ENCODE measurements at places on chromosomes 1 and 21.

GRCh38 chr1:199482426-199482825 is 545.1 kb upstream of the NR5A2 start:
- DNase-seq: no peak

DNA sequence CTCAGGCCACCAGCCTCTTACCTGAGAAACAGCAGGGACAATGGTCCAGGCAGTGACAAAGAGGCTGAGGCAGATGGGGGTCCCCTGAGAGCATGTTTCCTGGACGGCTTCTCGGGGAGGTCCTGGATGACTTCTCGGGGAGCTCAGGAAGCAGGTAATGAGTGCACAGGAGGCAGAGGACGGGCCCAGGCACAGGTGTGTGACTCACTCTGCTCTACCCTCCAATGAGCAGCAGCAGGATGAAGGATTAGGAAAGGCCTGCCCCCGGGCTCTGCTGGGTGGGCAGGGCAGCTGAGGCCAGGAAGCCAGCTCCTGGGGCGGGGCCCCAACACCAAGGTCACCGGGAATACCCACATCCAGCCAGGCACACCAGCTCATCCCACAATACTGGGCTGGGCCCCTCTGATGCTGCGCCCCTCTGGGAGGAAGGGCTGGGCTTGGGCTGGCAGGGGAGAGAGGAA is 17.2 kb upstream of the PTAFR start:
- no peak for DNase-seq

- no peak for DNase-seq
These were observed 452.3 kb downstream of the OMA1 start for GRCh38 chr1:58094221-58094620.

DNA sequence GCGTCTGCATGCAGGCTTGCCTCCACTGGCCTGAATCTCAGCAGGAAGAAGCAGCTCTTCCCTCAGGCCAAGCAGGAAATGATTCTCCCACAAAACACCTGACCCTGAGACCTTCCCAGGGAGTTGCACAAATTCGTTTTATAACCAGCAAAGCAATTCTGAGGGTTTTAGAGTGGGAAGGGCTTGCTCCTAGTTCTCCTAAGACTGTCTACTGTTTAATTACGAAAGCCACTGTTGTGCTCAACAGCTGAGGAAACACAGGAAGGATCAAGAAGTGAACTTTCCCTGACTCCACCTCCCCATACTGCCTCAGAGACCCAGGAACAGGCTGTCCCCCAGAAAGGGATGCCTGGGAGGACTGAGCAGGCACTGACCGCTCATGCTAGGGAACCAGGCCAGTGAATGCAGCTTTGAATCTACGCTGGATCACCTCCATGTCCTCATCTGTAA is 37.0 kb upstream of the PUM1 start:
- DNase-seq: no peak

- no peak for DNase-seq
These were observed 3.7 kb downstream of the SLC45A3 start for GRCh38 chr1:205676597-205676996.

DNA sequence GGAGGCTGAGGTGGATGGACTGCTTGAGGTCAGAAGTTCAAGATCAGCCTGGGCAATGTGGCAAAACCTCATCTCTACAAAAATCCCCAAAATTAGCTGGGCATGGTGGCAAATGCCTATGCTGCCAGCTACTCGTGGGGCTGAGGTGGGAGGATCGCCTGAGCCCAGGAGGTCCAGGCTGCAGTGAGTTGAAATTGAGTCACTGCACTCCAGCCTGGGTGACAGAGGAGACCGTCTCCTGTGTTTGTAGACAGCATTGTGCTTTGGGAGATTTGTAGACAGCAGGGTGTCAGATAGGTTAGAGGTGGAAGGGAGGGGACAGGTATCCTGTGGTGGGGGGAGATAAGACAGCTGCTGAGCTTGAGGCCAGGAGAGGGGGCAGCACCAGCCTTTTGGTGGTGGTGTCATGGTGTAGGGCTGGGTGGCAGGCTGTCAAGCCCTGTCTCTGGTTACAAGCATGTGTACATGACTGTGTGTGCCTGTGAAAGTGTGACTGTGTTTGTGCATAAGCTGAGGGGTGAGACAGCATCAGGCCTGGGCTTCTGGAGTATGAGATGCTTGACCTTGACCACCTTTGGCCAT is 15.2 kb downstream of the PPFIA4 start:
- DNase-seq: no peak

DNA sequence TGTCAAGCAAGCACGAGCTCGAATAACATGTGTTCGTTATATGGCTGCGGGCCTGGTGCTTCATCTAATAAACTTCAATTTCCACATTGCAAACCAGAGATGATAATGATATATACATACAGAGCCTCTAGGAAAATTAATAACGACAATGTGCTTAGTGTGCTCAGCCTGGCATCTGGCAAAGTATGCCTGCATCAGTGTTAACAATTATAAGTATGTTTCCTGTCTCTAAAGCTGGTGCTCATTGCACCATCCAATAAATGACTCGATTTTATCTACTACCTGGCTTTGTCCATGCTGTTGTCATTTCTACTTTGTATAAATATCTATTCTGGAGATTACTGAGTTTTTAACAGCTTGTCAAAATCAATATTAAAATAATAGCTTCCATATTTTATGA is 1402.6 kb downstream of the MRPL39 start:
- no peak for DNase-seq

- DNase-seq: no peak
These were observed 625.2 kb downstream of the LMO4 start for GRCh38 chr1:87953732-87954344.

DNA sequence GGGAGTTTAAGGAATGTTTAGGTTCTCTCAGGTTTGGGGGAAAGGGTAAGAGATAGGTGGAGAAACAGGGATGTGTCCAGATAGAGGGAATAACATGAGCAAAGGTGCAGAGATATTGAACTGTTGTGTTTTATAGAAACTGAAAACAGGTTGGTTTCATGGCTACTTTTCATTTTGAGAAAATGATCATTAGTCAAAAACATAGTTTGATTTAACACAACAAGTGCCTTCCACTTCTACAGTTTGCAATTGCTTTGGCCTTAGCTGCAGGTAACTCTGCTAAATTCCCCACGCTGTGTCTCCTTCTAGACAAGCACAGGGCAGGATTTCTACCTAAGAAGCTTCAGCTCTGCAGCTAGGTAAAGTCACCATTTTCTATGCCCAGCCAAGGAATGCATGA is 124.9 kb downstream of the RGS2 start:
- no peak for DNase-seq

GRCh38 chr1:152640351-152640750 is 17.4 kb upstream of the LCE3A start:
- DNase-seq: no peak

DNA sequence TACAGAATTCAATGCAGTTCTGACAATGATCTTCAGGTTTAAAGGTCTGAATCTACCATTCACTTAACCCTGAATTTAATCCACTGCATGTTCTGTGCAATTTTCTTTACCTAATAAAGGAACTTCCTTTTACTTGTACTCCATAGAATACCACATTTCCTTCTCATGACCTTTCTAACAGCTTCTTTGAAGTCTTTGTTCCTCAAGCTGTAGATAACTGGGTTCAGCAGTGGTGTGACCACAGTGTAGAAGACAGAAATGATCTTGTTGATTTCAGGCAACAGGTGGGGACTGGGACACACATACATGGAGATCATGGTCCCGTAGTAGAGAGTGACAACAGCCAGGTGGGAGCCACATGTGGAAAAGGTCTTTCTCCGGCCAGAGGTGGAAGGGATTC is 878 bp downstream of the OR11L1 start:
- DNase-seq: no peak

- DNase-seq: no peak
These were observed 121.0 kb downstream of the TMEM53 start for GRCh38 chr1:44553127-44553758.

DNA sequence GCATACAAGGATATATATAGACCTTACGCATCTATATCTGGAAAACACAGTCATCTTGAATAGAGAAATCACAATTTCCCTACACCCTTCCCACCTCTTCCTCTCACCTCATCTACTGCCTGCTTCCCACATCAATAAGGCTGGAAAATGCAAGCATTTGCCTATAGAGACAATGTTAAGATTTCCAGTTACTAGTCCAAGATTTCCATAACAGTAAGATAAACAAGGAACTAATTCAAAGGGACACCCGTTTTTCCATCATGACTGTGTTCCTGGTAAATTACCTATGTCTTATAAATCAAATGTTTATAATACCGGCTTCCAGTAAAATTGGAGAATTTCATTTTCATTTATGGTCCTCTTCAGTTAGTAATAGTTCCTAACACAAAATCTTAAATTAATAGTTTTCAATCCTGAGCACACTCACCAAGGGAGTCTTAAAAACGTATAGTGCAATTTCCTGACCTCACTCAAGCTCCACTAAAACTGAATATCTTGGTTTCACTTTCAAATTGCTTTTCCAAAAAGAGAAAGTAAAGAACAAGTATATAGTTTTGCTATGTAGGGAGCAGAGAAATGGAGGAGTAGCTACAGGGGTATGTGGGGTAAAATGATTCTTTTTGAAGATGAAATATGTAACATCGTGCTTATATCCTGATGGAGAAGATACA is 398.7 kb downstream of the PLPP3 start:
- DNase-seq: no peak

DNA sequence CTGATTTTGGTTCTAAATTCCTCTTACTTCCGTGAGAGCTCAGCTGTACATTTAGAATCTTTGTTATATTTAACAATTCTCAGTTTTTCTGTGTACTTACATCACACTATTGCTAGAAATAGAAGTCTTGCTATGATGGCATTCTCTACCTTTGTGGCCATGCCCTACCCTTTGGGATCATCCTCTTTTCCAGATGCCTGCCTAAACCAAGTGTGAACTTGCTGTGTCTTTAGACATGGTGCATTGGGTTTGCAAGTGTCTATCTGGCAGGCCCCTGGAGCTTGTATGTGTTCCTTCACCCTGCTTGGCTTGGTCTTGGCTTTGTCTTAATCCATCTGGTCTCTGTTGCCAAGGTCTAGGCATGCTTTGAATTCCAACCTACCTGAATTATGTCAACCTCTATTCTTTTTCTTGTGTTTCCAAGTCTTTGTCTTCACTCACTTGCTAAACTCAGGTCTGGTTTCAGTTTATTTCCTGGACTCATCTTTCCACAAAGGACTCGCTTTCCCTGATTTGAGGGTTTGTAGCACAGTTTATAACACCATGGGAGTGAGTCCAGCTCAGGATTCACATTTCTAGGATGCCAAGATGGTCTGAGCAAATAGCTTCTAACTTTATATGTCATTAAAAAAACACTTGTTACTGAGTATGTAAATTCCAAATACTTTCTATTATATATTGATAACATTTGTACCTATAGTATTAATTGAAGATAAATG is 20.6 kb upstream of the APOBEC4 start:
- no peak for DNase-seq

DNA sequence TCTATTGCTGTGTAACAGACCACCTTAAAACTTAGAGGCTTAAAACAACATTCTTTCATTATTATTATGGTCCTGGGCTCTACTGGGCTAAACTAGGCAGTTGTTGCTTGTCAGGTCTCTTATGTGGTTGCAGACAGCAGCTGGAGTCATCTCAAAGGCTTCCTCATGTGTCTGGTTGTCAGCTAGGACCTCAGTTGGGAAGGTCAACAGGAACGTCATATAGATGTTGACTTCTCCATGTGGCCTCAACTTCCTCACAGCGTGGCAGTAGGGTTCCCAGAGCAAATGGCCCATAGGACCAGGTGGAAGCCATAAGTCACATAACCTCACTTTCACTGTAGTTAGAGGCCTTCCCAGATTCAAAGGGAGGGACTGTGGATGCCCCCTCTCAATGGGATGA is 15.4 kb upstream of the MEF2D start:
- no peak for DNase-seq

DNA sequence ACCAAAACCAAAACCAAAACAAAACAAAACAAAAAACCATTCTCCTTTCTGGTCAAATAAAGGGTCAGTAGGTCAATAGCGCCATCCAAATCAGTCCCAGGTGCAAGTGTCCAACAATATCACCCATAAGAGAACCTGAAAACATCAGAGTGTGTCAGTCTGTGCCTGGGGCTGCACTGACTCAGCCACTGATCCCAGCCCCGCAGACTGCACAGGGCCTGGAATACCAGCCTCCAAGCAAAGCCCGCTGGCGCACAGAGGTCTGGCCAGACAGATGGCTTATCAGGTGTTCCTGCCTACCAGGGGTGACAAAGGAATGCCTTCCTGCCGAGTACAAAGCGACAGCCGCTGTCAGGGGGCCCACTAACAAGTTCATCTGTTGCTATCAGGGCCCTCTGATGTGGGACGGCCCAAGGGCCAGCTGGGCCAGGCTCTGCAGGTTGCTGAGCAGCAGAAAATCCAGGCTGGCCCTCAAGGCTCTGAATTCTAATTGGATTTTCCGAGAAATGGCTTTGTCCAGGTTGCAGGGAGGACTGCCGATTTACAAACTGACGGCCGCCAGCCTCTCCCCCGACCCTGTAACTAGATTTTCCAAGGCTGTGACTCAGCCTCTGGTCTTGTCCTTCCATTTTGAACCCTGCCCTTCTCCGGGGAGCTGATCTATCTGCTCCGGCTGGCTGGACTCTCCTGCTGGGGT is 13.7 kb upstream of the TMEM51 start:
- no peak for DNase-seq

- no peak for DNase-seq
These were observed 1.0 kb downstream of the ANKRD65 start for GRCh38 chr1:1419813-1420653.

GRCh38 chr21:31201548-31201947 is 142.5 kb downstream of the TIAM1 start:
- DNase-seq: no peak

- DNase-seq: no peak
These were observed 11.5 kb downstream of the MACO1 start for GRCh38 chr1:25442178-25442577.

- DNase-seq: no peak
These were observed 97.0 kb downstream of the OBSCN start for GRCh38 chr1:228304766-228305395.

GRCh38 chr1:234843946-234844345 is 234.0 kb upstream of the IRF2BP2 start:
- no peak for DNase-seq

DNA sequence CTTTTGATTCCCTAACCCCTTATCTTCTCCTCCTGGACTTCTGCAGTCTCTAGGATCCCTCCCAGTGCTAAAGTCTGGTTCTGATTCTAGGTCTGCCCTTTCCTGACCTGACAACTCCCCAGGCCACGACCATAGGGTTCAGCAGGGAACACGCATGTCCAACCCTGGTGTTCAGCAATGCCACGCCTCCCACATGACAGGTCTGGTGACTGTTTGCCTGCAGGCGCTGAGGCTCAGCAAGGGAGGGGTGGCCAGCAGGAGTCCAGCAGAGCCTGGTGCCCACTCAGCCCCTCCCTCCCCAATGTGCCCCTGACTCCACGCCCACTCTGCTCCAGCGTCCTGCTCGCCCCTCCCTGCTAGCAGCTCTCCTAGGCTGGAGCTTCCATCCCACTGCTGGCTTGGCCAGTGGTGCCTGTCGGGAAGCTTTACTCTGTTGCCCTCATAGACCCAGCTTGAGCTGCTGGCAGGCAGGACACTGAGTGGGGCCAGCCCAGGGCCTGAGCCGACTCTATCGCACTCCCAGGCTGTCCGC is 17.3 kb downstream of the SLC9A1 start:
- no peak for DNase-seq

Measured in cortex of kidney (tissue), 1 donor.